Hematopoietic multipotent progenitor cell treated with erythropoietin and hydrocortisone succinate and interleukin-3 and kit ligand, for 4 days (in vitro differentiated cells): ENCODE measurements at places on chromosomes 16 and 17.
A peak's percentile ranks its signal among the peaks of the same experiment; 100 is the strongest.

DNA sequence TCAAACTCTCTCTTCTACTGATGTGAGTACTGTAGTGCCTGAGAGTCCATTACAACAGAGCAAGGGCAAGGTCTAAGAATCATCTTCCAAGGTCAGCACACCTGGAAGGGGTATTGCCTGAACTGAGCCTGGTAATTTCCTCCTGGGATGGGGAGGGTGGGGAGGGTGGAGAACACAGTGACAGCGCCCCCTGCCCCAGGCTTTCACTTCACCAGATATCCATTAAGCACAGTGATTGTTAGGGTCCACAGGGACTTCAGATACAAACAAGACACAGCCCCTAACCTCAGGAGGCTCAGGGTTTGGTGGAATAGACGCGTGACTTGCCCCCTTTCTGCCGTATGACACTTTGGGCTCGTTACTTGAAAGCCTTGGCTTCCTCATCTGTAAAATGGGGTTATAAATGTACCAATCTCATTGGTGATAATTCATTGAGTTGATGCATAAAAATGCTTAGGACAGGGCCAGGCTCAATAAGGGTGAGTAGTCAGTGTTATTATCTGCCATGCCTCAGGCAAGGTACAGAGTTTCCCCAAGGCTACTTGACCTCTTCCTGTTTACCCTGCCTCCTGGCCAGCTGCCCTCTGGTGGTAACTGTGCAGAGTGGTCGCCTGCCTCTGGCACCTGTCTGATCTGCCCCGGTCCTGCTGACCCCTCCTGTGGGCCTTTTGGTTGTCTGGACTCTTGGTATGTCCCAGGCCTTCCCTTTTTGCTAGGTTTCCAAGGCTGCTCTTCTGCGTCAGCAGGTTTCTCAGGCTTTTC is 13.1 kb upstream of the BRD7 start:
- DNase-seq = peak; percentile 45

DNA sequence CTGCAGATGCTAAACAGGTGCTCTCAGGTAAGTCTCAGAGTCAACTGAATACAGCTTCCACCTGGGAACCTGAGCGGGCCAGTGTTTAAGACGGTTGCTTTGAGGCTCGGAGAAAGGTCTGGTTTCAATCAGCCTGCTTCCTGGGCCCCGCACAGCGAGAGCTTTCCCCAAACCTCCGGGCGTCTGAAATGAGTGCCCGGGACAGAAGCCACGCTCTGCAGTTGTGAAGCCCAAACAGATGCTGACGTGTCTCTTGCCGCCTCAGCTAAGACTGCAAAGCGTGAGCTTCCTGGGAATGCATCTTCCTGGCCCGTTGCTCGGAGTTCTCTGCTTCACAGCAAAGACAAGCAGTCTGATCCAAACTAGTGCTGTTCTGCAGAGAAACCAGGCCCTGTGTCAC is 36.7 kb downstream of the PLXDC1 start:
- no peak for DNase-seq

GRCh38 chr17:1736348-1737281 is 6.1 kb upstream of the SERPINF2 start:
- DNase-seq = peak; percentile 33

GRCh38 chr17:56289321-56289720 is 136.0 kb downstream of the ANKFN1 start:
- no peak for DNase-seq

GRCh38 chr17:50051082-50051576 is 4.8 kb upstream of the ITGA3 start:
- peak; percentile 36 for DNase-seq

GRCh38 chr16:12063435-12063834 is 86.9 kb downstream of the SNX29 start:
- no peak for DNase-seq
